ENCODE measurements at places on chromosomes 1 and 21.

DNA sequence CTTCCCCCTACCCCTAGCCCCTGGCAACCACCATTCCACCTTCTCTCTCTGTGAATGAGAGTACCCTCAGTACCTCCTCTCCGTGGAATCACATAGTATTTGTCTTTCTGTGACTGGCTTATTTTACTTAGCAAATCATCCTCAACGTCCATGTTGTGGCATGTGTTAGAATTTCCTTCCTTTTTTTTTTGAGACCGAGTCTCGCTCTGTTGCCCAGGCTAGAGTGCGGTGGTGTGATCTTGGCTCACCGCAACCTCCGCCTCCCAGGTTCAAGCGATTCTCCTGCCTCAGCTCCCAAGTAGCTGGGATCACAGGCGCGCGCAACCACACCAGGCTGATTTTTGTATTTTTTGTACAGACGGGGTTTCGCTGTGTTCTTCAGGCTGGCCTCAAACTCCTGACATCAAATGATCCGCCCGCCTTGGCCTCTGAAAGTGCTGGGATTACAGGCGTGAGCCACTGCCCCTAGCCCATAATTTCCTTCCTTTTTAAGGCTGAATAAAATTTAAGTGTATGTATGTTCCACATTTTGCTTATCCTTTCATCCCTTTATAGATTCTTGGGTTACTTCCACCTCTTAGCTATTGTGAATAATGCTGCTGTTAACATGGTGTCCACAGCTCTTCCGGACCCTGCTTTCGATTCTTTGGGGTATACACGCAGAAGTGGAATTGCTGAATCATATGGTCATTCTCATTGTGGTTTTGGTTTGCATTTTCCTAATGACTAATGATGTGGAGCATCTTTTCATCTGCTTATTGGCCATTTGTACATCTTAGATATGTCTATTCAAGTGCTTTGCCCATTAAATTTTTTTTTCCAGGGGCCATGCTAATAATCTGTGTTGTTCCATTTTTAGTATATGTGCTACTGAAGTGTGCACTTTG is 32.3 kb downstream of the ERRFI1 start:
- DNase-seq, result no peak

DNA sequence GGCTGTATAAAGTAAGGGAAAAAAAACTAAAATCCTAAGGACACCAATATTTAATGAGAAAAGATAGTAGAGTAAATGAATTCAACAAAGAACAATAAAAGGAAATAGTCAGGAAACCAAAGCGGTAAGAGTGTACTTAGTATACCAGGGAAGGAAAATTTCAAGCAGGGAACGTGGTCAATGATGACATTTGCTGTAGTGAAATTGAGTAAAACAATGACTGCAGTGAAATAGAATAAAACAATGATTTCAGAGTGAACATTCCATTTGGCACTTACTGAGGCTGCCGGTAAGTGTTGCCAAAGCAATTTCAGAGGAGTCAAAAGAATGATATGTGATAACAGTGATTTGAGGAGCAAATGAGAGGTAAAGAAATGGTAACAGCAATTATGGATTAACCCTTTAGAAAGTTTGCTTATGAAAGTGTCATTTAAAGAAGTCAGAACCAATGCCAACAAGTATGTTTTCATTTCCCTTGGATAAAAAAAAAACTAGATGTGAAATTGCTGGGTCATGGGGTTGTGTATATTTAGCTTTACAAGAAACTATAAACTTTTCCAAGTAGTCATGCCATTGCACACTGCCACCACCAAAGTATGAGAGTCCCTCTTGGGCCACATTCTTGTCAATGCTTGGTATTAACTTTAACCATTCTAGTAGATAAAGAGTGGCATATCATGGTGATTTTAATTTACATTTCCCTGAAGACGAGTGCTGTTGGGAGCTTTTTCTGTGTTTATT is 50.5 kb downstream of the VCAM1 start:
- no peak for DNase-seq

DNA sequence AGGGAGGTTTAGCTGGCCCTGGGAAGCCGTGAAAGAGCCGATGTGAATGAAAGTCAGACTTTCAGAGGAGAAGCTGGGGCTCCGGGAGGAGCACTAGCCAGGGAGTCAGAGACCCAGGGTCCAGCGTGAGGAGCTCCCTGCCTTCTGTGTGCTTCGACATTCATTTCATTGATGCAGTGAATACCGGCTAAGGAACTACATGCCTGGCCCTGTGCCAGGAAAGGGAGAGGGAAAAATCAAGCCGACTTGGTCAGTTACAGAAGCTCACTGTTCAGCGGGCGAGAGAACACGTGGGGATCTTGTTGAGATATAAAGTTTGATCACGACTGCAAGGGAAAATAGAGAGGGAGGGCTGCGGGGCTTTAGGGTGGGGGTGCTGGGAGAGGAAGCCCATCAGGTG is 76.7 kb upstream of the RUNX3 start:
- DNase-seq, result no peak

DNA sequence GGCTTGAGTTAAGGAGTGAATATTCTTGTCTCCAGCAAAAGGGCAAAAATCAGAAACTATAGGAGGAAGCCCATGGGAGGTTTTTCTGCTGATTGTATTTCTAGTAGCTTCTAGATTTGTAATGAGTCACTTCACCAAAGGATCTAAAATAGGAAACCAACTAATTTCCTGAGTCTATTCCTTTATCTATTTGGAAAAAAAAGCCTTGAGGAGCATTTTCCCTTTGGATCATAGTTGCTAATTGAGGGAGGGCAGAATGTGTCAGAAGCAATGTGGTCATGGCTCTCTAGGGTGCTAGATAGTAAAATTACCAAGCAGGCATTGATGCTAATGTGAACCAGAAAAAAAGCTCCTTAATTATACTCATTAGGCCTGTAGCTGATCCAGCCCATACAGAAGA is at the start of gene OR10R2:
Gene OR10R2 (plus strand): TSS at position 301 of the 400 bp plus-strand sequence. CDS start 106 bp downstream, outside the sequence.
- DNase-seq, result no peak

- no peak for DNase-seq
These were observed 18.3 kb downstream of the ACKR1 start for GRCh38 chr1:159223004-159223403.

All from activated CD4-positive, alpha-beta T cell treated with anti-CD3 and anti-CD28 coated beads for 1 hour (primary cell).